NCI-H526 (cell line): ENCODE measurements at places on chromosomes 12 and 14.

DNA sequence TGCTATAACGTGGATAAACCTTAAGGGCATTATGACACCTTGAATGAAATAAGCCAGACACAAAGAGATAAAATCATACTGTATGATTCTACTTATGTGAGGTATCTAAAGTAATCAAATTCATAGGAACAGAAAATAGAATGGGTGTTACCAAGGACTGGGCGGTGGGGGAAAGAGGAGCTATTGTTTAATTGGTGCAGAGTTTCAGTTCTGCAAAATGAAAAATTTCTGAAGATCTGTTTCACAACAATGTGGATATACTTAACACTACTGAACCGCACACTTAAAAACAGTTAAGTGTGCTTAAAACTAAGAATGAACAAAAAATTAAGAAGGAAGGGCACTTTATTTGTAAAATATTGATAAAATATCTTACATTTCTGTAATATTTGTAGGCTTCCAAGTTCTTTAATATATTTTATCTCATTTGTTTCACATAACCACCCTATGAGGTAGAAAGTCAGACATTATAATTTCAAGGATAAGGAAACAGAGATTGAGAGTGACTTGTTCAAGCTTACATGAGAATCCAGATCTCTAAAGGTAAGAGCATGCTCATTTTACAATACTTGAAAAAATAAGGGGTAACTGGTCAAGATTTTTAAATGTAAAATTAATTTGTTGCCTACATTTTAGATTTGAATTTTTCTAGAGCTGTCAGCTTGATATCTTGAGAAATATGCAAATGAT, 14.9 kb downstream of the LTA4H start:
- DNase-seq: no peak

- DNase-seq: no peak
These were observed 123.7 kb downstream of the SLC25A21 start for GRCh38 chr14:37048666-37049071.

- peak; percentile 43 for DNase-seq
These were observed 5.2 kb downstream of the KRT84 start for GRCh38 chr12:52380271-52380694.

DNA sequence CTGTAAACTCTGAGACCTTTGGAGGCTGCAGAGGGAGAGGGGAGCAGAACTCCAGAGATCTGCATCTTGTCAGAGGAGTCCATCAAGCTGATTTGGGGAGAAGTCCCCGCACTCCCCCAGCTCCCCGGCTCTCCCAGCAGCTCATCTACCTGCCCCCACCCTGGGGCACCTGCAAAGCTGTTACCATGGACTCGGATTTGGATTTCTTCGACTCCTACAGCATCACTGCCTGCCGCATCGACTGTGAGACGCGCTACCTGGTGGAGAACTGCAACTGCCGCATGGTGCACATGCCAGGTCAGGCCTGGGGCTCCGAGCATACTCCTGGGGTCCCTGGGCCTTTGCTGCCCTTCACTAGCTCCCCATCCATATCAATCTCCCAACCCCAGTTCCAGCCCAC, 6.9 kb upstream of the SMARCD1 start:
- no peak for DNase-seq

DNA sequence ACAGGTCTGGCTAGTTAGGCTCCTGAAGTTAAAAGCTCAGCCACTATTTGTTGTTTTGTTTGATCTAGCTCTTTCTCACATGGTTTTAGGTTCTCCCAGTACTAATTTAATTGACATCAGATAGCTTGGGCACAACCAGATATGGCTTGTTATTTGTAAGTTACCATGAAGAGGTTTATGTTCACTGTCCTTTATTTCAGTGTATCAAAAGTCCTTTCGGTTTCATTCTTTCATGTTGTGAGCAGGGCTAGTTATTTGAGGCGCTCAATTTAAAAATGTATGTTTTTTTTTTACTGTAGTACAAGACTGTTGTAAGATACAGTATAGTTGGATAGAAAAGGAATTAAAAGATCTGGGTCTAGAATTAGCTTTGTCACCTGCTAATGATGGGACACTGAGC, 7.0 kb downstream of the GPX2 start:
- no peak for DNase-seq

- DNase-seq: peak; percentile 38
These were observed 1.4 kb downstream of the KCNMB4 start for GRCh38 chr12:70367258-70368141.

DNA sequence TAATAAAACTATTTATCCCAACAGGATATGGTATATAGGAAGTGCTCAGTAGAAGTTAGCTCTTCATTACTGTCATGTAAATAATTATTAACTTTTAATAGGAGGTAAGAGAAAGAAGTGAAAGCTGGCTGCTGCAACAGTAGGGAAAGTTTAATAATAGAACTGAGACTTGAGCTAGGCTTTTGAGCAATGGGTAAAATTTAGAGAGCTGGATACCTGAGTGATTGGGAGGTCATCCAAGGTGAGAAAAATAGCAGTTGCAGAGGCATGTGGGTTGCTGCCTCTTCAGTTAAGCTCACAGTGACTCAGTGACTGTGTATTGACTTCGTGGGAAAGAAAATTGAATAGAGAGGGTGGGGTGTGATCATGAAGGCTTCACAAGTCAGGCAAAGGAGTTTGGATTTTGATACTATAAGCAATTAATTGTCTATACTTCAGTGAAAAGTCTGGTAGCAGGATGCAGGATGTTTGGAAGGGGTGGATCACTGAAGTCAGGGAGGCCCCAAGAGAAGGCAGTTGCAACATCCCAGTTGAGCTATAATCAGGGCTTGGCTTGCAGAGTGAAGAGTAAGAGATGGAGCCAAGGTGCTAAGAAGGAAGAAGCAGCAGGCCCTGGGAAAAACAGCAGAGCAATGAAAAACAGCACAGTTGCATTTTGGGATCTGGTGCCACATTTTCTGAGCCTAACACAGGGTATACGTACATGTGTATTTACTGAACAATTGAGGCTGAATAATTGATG, 172.0 kb upstream of the FRMD6 start:
- no peak for DNase-seq

DNA sequence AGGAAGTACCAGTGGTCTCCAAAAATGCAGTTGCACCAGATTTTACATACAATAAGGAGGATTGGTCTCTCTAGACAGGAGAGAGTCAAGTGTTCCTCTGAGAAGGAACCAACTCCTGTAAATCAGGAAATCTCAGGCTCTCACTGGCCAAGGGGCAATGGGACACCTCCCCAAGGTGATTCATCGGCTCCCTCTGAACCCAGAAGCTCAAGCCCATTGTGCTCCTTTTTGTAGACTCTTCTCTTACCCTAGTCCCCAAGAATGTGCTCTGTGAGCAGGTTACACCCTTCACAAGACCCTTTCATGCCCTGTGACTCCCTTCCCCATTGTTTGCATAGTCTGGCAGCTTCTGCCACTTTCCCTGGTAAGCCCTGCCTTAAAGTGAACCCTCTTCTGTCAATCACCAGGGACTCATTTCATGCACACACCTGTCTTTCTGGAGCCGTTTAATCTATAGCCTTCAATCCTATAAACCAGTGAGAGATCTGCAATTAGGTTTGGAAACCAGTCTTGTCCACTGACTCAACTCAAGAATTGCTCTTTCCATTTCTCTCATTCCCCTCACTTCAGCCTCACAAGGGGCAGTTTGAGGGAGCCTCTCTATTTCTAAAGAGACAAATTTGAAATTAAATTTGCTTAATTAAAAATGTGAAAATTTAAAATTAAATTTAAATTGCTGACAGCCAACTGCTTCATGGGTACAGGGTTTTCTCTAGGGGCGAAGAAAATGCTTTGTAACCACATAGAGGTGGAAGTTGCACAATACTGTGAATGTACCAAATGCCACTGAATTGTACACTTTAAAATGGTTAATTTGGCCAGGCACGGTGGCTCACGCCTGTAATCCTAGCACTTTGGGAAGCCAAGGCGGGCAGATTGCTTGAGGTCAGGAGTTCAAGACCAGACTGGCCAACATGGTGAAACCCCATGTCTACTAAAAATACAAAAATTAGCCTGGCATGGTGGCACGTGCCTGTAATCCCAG, 38.3 kb upstream of the LTA4H start:
- DNase-seq: no peak

- no peak for DNase-seq
These were observed 21.2 kb downstream of the STX2 start for GRCh38 chr12:130817804-130818203.

- DNase-seq: peak; percentile 80
These were observed 5.8 kb downstream of the MARK3 start for GRCh38 chr14:103391048-103391447.
